Fibroblast of lung (primary cell): ENCODE measurements at places on chromosomes 4 and X. TPM values are rescaled to one million over a fixed set of nuclear protein-coding genes. Genes with fewer than 3 reads are reported as not detected.

DNA sequence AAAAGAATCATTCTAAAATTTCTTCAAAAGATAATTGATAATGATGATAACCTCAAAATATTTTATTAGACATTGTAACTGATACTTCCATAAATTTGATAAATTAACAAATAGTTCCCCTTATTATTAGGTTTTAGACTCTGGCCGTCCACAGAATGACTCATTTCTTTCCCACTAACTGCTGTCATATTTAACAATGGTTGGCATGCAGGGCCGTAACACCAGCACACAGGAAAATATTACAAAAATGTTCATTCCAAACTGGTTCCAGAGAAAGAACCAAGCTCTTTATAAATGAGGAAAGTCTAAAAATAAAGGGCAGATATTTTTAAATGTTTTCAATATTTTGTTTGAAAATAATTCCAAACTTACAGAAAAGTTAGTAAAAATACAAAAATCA, 28.2 kb downstream of the WDFY3 start:
- peaks cover 9% of the 10 kb centered on the region for H3K4me1 ChIP-seq
- DNase-seq: peak; percentile 86
- H3K36me3 ChIP-seq: no peaks in the 10 kb centered on the region

DNA sequence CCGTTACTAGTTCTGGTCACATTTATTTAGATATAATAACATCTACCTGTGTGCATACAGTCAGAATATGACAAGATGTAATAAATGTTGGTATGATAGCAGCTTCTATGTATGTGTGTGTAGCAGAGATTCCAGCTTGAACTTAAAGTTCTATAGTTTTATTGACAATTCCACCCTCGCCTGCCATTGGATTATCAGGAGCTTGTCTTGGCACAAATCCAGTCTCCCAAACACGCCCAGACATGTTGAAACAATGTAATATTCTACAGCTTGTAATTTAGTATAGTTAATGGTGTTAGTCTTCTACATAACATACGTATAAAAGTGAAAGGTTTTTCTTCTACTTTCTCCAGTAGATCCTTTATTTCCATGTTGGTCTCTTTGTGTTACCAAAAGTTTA, 44.4 kb downstream of the BBS12 start:
- H3K4me3 ChIP-seq: no peak overlapping the region
- no peak for DNase-seq
- H3K4me1 ChIP-seq: peaks cover 8% of the 10 kb centered on the region
- H3K27me3 ChIP-seq: no peaks in the 10 kb centered on the region
- H3K27ac ChIP-seq: no peak overlapping the region
- no peaks in the 10 kb centered on the region for H3K36me3 ChIP-seq

DNA sequence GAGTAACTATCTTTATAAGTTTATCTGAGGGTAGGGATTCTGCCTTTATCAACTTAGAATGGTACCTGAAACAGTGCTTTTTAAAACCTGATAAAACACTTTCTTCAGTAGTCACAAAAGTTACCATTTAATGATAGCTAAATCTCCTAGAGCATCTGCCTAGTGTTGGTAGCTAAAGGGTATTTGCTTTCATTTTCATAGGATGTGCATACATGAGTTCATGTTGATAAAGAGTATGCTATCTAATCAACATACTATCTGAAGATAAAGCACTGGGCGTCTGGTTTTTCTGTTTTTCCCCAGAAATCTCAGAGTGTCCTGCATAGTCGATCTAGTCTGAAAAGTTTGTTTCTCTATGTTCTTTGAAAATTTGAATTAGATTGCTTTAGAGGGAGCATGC, 75.1 kb downstream of the ADGRL3 start:
- no peak for DNase-seq
- no peaks in the 10 kb centered on the region for H3K27me3 ChIP-seq
- no peak overlapping the region for H3K4me3 ChIP-seq
- no peaks in the 10 kb centered on the region for H3K36me3 ChIP-seq
- no peaks in the 10 kb centered on the region for H3K4me1 ChIP-seq

GRCh38 chr4:181507938-181508337, 735.3 kb upstream of the TENM3 start:
- no peaks in the 10 kb centered on the region for H3K27me3 ChIP-seq
- H3K36me3 ChIP-seq: no peaks in the 10 kb centered on the region
- DNase-seq: no peak
- no peaks in the 10 kb centered on the region for H3K4me1 ChIP-seq
- no peak overlapping the region for H3K4me3 ChIP-seq
- no peak overlapping the region for H3K27ac ChIP-seq

DNA sequence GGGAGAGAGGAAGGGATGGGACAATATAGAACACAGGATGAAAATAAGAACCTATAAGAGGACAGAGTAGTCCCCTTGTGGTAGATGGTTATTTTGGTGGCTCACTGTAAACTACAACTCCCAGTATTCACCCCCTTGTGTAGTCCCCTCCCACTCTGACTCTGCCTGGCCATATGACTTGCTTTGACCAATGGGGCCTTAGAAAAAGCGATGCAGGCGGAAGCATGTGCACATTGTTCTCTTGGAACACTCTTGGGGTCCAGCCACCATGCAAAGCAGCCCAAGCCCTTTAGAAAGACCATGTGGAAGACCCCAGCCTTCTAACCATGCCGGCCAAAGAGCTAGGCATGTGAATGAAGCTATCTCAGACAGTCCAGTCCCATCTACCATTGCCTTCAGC, 415.0 kb downstream of the BCOR start:
- DNase-seq: no peak
- H3K27ac ChIP-seq: no peak overlapping the region
- no peak overlapping the region for H3K4me3 ChIP-seq
- no peaks in the 10 kb centered on the region for H3K27me3 ChIP-seq
- no peaks in the 10 kb centered on the region for H3K36me3 ChIP-seq
- H3K4me1 ChIP-seq: no peaks in the 10 kb centered on the region

DNA sequence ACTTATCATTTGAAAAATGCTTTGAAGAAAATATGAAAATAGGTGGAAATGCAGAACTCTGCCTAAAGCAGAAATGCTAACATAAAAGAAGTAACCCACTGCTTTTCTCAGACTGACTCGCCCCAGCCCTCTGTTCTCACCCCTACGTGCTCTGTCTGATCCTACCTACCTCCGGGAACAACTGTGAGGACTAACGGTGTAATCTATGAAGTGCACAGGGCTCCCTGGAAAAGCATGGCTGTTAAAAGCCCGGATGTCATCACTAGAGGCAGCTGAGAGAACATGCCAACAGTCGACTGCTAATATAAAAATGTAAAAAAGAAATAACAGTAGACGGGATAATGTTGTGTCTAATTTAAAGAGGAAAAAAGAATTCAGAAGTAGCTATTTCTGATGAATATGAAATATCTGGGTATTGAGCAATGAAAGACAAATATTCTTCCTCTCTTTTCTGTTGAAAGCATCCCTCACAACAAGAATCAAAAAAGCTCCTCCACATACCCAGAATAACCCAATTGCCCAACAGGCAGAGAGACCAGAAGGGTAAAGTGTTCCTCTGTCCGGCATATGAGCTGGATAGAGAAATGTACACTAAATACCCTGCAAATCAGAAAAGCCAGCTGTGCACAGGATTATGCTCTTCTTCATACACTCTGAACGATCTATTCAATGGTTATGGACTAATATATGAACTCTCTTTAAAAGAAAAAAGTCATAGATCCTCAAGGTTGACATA, 130.7 kb downstream of the TSPAN5 start:
- peaks cover 2% of the 10 kb centered on the region for H3K4me1 ChIP-seq
- H3K36me3 ChIP-seq: no peaks in the 10 kb centered on the region
- DNase-seq: no peak
- no peaks in the 10 kb centered on the region for H3K27me3 ChIP-seq

DNA sequence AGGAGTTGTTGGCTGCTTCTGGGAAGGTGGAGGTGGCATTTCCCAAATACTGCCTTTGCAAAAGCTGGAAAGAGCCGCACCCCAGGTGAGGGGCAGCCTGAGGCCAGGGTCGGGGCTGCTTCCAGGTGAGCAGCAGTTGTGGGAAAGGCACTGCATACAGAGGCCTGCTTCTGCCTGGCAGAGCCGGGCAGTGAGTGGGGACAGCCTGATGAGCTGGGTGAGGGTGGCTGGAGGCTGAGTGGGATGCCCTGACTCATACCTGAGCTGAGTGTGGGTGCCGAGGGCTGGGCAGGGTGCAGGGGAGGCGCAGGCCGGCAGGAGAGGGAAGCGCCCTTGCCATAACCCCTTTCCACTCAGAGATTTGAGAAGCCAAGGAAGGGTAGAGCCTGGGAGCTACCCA, 6.5 kb upstream of the PSAPL1 start:
- H3K27ac ChIP-seq: no peak overlapping the region
- no peak for DNase-seq
- H3K36me3 ChIP-seq: no peaks in the 10 kb centered on the region
- no peak overlapping the region for H3K4me3 ChIP-seq

GRCh38 chrX:51035746-51036145, 125.2 kb downstream of the BMP15 start:
- DNase-seq: no peak
- H3K4me1 ChIP-seq: no peaks in the 10 kb centered on the region
- H3K36me3 ChIP-seq: no peaks in the 10 kb centered on the region
- no peak overlapping the region for H3K4me3 ChIP-seq
- no peaks in the 10 kb centered on the region for H3K27me3 ChIP-seq

GRCh38 chr4:26484032-26484515, 6.2 kb downstream of the CCKAR start:
- peaks cover 3% of the 10 kb centered on the region for H3K27me3 ChIP-seq
- H3K4me3 ChIP-seq: no peak overlapping the region
- H3K36me3 ChIP-seq: no peaks in the 10 kb centered on the region
- no peaks in the 10 kb centered on the region for H3K4me1 ChIP-seq
- DNase-seq: no peak

- no peaks in the 10 kb centered on the region for H3K36me3 ChIP-seq
- H3K27ac ChIP-seq: no peak overlapping the region
- H3K4me1 ChIP-seq: no peaks in the 10 kb centered on the region
Measured at GRCh38 chr4:112147697-112148096, 2.4 kb downstream of the FAM241A start.

DNA sequence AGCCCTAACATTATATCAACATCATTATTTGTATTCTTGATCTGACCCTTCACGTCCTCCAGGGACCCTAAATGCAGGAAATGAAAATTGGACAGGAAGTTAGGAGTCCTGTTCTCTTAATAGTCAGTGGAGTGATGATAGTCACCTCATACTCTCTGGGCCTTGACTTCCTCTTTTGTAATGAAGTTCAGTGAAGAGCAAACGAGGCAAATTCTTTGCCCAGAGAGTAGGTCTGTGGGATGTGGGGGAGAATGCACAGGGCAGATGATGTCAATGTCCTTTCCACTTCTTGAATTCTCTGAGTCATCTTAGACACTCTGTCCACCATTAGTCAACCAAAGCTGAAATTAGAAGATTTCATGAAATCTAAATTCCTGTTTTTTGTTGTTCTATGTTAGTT, 17.1 kb upstream of the GPRIN3 start:
- no peaks in the 10 kb centered on the region for H3K27me3 ChIP-seq
- H3K4me1 ChIP-seq: no peaks in the 10 kb centered on the region
- DNase-seq: peak; percentile 60
- no peaks in the 10 kb centered on the region for H3K36me3 ChIP-seq

- H3K27ac ChIP-seq: no peak overlapping the region
- no peak overlapping the region for H3K4me3 ChIP-seq
- no peaks in the 10 kb centered on the region for H3K36me3 ChIP-seq
- DNase-seq: no peak
- no peaks in the 10 kb centered on the region for H3K4me1 ChIP-seq
- no peaks in the 10 kb centered on the region for H3K27me3 ChIP-seq
Measured at GRCh38 chrX:136491832-136492231, 4.1 kb downstream of the BRS3 start.

DNA sequence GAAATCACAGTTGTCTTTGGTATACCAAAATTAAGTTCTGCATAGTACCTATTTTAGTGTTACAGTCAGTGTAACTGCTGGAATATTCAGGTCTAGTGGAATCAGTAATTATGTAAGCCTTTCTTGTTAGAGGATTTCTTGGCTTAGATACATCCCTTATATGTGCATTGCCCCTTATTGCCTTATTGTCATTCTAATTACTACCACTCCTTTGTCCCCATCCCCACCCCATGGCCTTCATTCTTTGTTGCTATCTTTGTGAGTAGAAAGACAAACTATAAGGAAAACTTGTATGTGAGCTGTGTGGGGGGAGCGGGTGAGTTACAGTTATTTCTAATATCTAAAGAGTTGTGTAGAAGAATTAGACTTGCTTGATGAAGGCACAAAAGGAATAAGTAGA, 36.9 kb upstream of the RPA4 start:
- H3K36me3 ChIP-seq: no peaks in the 10 kb centered on the region
- no peak overlapping the region for H3K27ac ChIP-seq
- no peak overlapping the region for H3K4me3 ChIP-seq
- H3K4me1 ChIP-seq: no peaks in the 10 kb centered on the region
- no peak for DNase-seq

GRCh38 chr4:87196927-87197326, 23.5 kb downstream of the KLHL8 start:
- no peaks in the 10 kb centered on the region for H3K36me3 ChIP-seq
- H3K27ac ChIP-seq: no peak overlapping the region
- DNase-seq: no peak
- H3K4me1 ChIP-seq: no peaks in the 10 kb centered on the region

DNA sequence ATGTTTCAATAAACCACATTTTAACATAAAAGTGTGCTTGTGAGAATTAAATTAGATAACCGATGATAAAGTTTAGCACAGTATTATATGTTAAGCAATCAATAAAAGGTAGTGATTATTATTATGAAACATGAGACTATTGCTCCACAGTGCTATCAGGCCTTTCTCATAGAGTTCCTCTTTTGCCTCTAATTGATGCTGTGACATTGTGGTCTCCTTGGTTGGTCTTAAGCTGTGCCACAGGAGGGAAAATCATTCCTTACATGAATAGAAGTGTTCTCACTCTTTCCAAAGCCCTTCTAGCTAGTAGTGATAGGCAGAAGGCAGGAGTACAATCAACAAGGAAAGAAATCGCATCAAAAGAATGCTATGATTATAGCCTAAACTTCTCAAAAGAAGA, 9.2 kb upstream of the PDHA2 start:
- no peaks in the 10 kb centered on the region for H3K36me3 ChIP-seq
- H3K27ac ChIP-seq: no peak overlapping the region
- DNase-seq: no peak
- no peaks in the 10 kb centered on the region for H3K4me1 ChIP-seq
- no peaks in the 10 kb centered on the region for H3K27me3 ChIP-seq
- no peak overlapping the region for H3K4me3 ChIP-seq

Gene IBSP
- not detected in 2 replicates for polyA plus RNA-seq

Gene SLC16A2
- 27.2 and 30.5 TPM in 2 replicates for polyA plus RNA-seq

Gene PLP1
- polyA plus RNA-seq: 0.12 and 0.17 TPM in 2 replicates

Gene PABPC5
- polyA plus RNA-seq: 1.4 and 2.3 TPM in 2 replicates

Gene SUPT20HL2
- polyA plus RNA-seq: not detected in 2 replicates
